GM23338 (cell line): ENCODE measurements at places on chromosomes 5 and 9.

GRCh38 chr5:112604732-112605630 lies 132.7 kb upstream of the APC start:
- peak; percentile 60 for DNase-seq

DNA sequence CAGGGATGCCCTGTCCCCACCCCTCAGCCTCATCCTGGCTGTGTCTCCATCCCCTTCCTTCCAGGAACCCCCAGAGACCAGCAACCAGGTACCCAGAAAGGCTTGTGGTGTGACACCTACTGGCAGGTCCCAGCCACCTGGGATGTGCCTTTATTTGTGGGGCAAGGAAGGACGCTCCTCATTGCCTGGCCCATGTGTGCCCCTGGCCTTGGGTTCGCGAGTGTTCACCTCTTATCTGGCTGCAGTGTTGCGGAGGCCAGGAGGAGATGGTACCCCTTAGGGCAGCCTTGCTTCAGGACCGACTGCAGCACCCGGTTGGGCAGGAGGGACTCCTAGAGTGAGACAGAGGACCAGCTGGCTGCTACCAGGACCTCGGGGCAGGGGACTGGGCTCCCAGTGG lies 8.8 kb downstream of the C9orf50 start:
- no peak for DNase-seq

DNA sequence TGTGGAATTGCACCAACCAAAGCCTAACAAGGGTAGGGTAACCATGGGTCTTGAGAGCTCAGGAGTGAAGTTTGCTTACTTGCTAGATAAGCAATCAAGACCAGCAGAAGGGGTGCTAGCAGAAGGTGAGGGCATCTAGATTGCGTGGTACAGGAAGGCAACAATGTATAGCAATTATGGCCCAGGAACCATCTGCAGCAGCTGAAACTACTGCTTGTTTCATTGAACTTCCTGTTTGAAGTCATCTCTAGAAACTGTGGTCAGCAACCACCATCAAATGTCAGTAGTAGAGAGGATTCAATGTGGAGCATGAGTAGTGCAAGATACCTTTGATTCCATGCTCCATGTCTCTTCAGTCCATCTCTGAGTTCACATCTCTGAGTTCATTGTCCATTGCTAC lies 462.1 kb upstream of the GRAMD2B start:
- DNase-seq, result no peak

GRCh38 chr9:88759364-88759763 lies 224.4 kb downstream of the NXNL2 start:
- DNase-seq, result no peak
